ENCODE measurements at places on chromosomes 5 and 9. TPM values are rescaled to one million over a fixed set of nuclear protein-coding genes. Genes with fewer than 3 reads are reported as not detected.

DNA sequence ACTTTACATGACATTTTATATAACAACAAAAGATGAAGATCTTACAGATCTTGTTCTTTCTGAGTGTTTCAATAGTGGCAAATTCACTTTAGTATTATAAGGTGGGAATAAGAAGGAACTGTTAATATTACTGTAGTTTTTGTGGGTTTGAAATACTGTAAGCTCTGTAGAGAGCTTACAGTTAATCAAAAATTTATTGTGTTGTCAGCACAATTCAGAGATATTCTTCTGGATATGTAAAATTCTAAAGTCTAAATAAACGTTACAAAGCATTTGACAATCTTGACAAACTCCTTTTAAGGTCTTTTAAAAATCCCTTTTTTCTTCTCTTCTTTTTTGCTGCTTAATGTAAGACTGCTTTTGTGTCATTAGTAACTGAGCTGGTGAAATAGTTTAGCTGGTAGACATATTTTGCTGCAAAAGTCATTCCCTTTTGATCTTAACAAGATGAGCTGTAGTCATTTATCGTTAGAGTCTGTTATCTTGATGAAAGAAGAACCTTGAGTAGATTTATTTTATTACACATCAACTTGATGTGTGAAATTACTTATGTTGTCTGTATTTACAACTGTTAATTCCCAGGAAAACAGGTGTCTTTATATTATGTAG, 186.0 kb downstream of the WDR70 start:
- no peak for DNase-seq

The IL4 gene
- total RNA-seq: not detected

DNA sequence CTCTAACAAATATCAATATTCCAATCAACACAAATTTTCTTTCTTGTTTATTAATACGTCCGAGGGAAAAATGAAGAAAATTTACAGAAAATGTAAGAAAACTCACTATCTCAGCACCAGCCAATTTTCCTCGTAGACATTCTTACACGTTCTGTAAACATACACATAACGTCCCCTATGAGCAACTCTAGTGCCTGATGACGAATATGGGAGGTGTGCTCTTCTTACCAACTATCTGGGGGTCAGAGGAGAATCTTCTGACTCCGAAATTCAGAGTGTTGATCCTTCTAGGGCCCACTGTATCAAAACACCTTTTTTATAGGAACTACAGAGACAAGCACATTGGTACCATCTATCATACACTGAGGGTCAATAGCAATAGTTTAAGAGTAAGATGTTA, 198.7 kb downstream of the GAPVD1 start:
- DNase-seq: no peak

The SETD9 gene
- 10.9 TPM for total RNA-seq

- no peak for DNase-seq
These were observed 760.0 kb upstream of the FAM174A start for GRCh38 chr5:99775189-99775588.

The TAF1L gene
- total RNA-seq: not detected

- DNase-seq: no peak
These were observed 20.7 kb downstream of the OSMR start for GRCh38 chr5:38866362-38867031.

DNA sequence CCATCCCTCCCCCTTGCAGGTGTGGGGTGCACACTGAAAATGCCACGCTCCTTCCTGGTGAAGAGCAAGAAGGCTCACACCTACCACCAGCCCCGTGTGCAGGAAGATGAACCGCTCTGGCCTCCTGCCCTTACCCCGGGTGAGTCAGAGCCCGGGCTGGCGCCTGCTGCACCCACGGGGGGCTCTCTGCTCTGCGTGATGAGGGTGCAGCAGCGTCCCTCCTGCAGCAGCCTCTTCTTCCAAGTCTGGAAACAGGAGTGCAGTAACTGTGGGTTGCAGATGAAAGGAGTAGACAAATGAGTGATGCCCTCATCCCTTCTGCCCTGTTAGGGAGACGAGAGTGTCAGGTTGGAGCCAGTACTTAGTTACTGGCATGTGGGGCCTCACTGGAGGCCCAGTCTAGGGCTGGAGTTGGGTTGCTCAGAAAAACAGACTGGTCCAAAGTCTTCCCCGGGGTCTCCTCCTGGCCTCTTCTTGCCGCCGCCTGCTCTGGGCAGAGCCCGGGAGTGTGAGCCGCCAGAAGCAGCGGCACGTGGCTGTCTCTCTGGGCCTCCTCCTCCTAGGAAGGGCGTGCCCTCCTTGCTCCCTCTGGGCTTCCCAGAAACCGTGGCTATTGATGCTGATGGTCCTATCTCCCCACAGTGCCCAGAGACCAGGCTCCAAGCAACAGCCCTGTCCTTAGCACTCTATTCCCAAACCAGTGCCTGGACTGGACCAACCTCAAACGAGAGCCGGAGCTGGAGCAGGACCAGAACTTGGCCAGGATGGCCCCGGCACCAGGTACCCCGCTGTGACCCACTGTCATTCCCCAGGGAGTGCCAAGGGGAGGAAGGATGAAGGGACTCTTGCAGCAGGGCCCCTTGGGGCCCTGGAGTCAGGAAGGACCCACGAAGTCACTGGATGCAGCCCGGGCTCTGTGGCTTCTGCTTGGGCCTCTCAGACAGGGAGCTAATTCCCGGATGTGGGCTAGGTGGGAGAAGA, 8.4 kb downstream of the GFI1B start:
- no peak for DNase-seq

The UNC5A gene
- 10.1 TPM for total RNA-seq

- no peak for DNase-seq
These were observed 30.2 kb downstream of the ZFAND5 start for GRCh38 chr9:72334658-72335337.

The NEURL1B gene
- 5.8 TPM for total RNA-seq

The RETREG1 gene
- total RNA-seq: 6.0 TPM

Measured in HCT116 (cell line).